ENCODE measurements at places on chromosomes 11 and 22. TPM values are rescaled to one million over a fixed set of nuclear protein-coding genes. Genes with fewer than 3 reads are reported as not detected.

DNA sequence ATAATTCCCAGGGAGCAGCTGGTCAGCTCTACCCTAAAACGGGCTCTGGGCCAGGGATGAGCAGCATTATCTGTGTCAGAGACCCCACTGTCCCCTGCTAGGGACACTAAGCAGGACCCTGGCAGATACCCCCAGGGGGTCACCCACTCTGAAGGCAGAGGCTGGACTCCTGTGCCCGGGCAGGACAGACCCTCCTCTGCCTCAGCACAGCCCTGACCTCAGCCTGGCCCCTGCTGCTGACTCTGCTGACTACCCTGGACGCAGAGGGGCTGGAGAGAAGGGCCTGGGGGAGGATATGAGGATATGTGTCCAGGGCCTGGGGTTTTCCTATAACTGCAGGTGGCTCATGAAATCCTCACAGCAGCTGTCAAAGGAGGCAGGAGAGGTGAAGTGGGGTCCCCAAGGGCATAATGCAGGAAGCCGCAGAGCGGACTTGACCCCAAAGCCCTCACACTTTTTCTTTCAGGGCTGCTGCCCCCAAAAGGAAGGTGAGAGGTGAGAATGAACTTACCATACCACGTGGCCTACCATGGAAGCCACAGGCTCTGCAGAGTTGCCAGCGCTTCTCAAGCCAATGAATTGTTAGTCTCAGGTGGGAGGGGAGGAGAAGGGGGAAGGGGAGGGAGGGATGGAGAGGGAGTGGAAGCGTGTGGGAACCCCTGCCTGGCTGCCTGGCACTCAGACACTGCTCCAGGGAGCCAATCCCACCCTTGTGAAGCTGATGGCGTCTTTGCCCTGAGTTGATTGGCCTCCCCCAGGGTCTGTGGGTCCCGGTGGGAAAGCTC lies 76.7 kb upstream of the WNT11 start:
- no peak overlapping the region for H3K4me3 ChIP-seq
- no peaks in the 10 kb centered on the region for H3K36me3 ChIP-seq
- H3K4me1 ChIP-seq = no peaks in the 10 kb centered on the region

Gene PLEKHA7
- total RNA-seq = 34.6 TPM

DNA sequence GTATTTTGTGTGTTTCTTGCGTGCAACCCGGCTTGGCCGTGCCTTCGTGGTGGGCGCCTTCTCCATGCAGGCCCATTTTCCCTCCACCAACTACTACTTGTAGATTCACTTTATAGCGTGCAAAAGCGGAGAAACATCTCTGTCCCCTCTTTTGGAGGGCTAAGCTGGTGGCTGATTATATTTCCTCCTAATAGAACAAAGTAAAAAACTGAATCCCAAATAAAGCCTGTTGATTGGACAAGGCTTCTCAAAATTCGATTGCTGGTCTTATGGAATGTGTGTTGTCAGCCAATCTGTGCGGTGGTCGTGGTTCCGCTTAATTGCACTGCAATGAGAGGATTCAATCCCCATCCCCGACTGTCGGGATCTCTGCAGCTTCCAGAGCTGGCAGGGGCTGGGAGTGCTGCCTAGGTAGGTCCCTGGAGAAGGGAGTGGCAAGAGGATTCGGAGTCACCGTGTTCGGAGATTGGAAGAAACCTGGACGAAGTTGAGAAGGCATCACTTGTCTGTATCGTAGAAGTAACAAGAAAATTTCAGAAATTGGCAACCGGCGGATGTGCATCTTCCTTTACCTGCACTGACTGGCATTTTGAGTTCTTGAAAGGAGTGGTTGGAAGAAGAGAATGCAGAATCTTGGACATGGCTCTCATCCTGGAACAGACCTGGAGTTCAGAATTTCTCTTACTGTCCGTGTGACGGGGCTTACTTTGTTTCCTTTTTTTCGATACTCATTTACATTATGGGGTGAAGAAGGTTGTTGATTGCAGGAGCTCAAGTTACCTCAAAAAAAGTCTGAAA lies 1.1 kb downstream of the HMGXB4 start:
- H3K4me3 ChIP-seq = peak overlapping the region; percentile 50
- no peaks in the 10 kb centered on the region for H3K27me3 ChIP-seq
- no peak for DNase-seq
- peak overlapping the region; percentile 93 for H3K27ac ChIP-seq

Gene TBRG1
- total RNA-seq = 23.4 TPM

GRCh38 chr11:11152877-11153276 lies 200.2 kb downstream of the CSNK2A3 start:
- H3K4me1 ChIP-seq = no peaks in the 10 kb centered on the region
- H3K36me3 ChIP-seq = no peaks in the 10 kb centered on the region
- H3K27me3 ChIP-seq = no peaks in the 10 kb centered on the region
- no peak overlapping the region for H3K4me3 ChIP-seq
- H3K27ac ChIP-seq = no peak overlapping the region

- H3K4me3 ChIP-seq = no peak overlapping the region
Observed at GRCh38 chr11:87871056-87871455, 304.2 kb downstream of the RAB38 start.

DNA sequence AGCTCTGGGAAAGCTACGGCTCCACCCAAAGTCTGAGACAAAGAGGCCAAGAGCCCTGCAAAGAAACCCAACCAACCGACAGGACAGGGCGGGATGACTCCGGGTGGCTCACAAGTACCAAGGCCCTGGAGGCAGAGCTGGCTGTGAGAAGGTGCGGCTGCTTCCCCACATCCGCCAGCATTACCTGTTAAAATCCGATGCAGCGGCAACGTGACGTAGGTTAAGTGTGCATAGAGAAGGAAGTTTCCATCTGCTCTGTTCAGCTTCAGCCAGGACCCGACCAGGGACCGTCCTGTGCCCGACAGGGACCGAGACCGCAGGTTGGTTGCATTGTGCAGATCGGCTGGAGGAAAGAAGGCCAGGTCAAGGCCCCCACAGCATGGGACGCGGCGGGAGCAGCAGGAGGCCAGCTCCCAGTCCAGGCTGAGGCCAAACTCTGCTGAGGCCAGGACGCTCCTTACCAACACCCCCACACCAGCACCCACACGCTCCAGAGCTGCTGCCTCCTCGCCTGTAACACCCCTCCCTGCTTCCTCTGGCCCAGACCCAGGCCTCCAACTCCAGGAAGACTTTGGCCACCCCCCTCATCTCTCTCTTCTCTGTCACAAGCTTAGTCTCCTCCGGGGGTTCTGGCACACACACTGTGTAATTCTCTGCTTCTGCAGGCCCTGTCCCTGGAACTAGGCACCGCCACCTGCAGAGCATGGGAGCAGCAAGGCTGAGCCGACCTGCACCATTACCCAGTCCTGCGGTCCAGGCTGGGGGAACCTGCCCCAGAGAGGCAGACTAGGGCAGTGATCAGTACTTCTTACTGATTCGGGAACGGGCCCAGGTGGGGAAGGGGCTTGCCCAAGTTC lies 34.1 kb downstream of the NUP50 start:
- no peak for DNase-seq
- H3K4me3 ChIP-seq = no peak overlapping the region
- H3K36me3 ChIP-seq = no peaks in the 10 kb centered on the region

Gene OR52E4
- total RNA-seq = not detected

Gene DGCR2
- total RNA-seq = 89.3 TPM

- no peak overlapping the region for H3K4me3 ChIP-seq
- H3K36me3 ChIP-seq = no peaks in the 10 kb centered on the region
- H3K4me1 ChIP-seq = no peaks in the 10 kb centered on the region
- no peaks in the 10 kb centered on the region for H3K27me3 ChIP-seq
- no peak overlapping the region for H3K27ac ChIP-seq
Observed at GRCh38 chr11:115682101-115682500, 177.9 kb upstream of the CADM1 start.

DNA sequence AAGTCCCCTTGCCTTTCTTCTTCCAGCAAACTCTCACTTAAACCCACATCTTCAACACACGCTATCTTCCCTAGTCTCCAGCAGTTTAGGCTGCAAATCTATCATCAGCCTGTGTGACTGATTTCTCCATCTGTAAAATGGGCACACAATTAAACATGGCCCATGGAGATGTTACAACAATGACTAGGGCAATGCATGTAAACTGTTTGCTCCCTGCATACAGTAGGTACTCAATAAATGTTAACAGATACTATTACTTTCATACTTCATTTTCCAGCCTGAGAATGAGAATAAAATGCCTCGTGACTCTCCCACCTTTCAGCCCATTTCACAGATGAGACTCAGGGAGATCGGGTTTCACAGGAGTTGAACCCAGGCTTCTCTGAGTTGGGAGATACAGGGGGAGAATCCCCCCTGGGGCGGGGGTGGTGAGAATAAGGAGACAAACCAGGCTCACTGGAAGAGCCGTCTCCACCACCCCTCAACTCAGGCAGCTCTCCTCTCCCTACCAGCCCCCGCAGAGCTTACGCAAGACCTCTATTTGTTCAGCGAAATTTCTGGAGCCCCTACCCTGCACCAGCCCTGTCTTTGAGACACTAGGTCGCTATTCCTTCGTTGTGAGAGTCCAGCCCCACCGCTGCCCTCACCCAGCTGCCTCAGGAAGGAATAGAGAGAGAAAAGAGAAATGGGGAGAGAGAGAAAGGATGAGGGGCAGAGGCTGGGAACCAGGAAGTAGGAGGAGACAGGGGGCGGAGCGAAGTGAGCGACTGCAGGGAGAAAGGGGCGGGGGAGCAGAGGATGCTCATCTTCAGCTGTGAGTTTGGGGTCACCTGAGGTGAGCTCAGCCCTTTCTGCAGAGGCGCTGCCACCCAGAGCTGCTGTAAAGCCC lies 42.1 kb upstream of the KLHL35 start:
- no peak overlapping the region for H3K4me3 ChIP-seq
- H3K27ac ChIP-seq = peak overlapping the region; percentile 80
- H3K36me3 ChIP-seq = no peaks in the 10 kb centered on the region
- DNase-seq = peak; percentile 39
- peaks cover 32% of the 10 kb centered on the region for H3K4me1 ChIP-seq
- H3K27me3 ChIP-seq = no peaks in the 10 kb centered on the region
